ENCODE measurements at places on chromosomes 3 and 15.

DNA sequence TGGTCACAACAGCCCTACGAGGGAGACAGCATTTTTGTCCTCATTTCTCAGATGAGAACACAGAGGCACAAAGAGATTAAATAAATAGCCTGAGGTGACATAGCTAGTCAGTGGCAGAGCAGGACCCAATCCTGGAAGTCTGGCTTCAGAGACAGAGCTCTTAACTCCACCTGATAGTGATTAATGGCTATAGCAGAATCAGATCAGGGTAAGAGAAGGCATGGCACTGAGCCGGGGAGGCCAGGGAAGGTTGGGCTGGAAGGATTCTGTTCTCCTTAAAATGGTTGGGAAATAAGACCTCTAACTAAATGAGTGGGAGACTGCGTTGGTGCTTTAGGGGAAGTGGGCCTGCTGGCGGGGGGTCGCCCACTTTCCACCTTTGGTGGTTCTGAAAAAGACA is 104.5 kb downstream of the VGLL4 start:
- no peak for DNase-seq

GRCh38 chr3:168066882-168067281 is 28.8 kb downstream of the GOLIM4 start:
- DNase-seq, result no peak

DNA sequence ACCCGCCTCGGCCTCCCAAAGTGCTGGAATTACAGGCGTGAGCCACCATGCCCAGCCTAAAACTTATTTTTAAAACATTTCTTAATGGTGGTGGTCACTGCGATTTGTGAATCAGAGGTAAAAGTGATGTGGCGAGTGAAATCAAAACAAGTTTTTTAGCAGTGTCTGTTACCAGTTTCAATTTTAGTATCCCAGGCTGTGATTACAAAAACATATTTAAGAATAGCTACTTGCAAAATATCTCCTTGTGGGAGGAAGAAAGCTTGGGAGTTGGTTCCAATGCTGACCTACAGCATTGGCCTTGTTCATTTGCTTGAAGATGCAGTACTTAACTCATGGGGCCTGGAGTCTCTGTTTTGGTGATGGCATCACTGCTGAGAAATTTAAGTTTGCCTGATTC is 4.5 kb downstream of the RAB7A start:
- no peak for DNase-seq

DNA sequence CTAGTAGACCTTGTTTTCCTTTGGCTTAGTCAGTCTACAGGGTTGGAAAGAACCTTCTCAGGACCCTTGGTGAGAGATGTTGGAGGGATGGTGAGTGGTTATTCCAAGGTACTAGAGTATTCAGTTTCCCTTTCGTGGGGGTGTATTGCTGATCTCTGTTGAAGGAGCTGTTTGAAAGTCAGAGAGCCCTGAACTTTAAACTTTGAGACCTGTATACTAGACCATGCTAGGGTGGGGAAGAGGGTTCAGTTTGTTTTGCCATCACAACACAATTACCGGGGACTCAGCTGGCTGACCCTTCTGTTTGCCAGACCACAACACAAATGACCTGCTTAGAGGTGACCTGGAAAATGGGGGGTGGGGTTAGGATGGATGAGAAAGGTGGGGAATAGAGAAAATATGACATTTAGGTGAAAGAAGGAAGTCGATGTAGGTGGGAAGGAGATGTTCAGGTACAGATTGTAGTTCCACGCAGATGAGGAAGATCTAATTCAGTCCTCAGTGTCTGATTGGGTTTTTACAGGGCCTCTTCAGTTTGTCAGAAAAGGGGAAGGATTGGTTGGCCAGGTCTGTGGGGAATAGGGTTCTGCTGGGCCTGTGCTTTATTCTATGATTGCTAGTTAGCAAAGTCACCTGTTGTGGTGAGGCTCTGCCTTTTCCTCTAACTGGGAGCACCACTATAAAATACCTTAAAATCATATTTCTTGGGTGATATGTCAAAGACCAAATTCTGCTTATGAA is 6.8 kb downstream of the UBE2E2 start:
- no peak for DNase-seq

DNA sequence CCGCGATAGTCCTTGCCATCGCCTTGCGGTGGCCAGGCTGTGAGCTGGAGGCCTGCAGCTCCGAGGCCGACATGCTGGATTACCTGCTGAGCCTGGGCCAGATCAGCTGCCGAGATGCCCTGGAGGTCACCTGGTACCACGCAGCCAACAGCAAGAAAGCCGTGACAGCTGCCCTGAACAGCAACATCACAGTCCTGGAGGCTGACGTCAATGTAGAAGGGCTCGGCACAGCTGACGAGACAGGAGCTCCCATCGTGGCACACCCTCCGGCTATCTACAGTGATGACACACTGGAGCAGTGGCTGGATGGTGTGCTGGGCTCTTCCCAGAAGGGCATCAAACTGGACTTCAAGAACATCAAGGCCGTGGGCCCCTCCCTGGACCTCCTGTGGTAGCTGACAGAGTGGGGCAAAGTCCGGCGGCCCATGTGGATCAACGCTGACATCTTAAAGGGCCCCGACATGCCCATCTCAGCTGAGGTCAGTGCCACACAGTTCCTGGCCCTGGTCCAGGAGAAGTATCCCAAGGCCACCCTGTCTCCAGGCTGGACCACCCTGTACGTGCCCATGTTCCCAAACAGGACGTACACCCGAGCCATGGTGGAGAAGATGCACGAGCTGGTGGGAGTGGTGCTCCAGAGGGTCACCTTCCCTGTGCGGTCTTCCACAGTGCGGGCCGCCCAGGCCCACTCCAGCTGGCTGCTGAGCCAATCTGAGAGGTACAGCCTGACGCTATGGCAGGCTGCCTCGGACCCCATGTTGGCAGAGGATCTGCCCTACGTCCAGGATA is 70.2 kb downstream of the FAM43A start:
- DNase-seq, result no peak

GRCh38 chr15:32669896-32670611 is 28.5 kb downstream of the SCG5 start:
- DNase-seq, result no peak
